Activated gamma-delta T cell treated with anti-CD3 and anti-CD28 coated beads, Interleukin-2, amount 50 U/mL, for 16 hours (primary cell): ENCODE measurements at places on chromosomes 5 and 9.

DNA sequence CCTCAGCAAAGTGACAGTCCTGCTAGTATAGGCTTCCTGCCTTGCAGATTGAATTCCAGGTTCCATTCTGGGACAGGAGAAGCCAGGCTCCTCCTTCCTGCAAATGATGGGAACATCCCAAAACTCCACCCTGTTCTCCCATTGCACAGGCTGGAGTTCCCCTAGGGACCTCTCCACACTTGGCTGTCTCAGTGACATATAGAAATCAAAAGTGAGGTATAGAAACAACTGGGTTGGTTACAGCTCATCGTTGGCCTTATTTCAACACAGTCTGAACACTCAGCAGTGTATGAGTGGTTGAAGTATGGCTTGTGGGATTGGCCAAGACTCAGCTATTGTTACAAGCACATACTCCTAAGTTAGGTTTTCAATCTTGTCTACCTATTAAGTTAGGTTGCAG, 157.8 kb upstream of the FTMT start:
- DNase-seq: no peak

- no peak for DNase-seq
These were observed 136.2 kb downstream of the LIFR start for GRCh38 chr5:38420246-38420645.

- DNase-seq: no peak
These were observed 51.1 kb downstream of the SPEF2 start for GRCh38 chr5:35668794-35669193.

DNA sequence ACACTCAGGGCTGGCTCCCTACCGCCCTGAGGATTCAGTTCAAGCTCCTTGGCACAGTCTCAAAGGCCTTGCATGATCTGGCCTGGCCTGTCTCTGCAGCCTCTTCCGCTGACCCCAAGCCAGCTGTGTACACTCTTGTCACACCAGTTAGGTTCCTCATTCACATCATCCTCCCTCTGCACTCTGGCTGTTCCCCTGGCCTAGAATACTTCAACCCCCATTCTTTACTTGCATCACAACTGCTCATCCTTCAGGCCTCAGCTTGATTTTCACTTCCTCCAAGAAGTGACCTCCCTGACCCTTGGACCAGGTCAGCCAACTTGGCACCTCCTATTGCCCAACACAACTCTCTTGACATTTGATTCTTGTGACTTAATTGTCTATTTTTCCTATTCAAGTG, 18.9 kb upstream of the PFDN1 start:
- DNase-seq: no peak

DNA sequence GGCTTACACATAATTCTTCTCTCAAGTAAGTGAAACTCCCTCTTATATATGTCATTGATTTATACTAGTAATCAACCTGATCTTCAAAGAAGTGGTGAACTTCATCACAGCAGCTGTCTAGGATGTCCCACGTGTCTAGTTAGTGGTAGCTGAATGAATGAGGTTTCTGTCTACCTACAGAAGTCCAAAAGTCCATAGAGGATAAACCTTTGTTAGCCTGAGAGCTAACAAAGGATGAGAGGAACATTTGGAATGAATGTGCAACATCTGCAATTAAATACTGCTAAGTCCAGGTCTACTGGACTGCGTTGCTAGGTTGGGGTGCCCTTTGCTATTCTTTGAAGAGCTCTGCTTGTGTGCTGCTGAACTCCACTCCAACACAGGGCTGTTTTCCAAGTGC, 213.8 kb upstream of the DAP start:
- no peak for DNase-seq

GRCh38 chr9:7320139-7320538, 479.4 kb downstream of the DMAC1 start:
- no peak for DNase-seq

GRCh38 chr5:22643356-22643755, 209.8 kb downstream of the CDH12 start:
- DNase-seq: no peak

DNA sequence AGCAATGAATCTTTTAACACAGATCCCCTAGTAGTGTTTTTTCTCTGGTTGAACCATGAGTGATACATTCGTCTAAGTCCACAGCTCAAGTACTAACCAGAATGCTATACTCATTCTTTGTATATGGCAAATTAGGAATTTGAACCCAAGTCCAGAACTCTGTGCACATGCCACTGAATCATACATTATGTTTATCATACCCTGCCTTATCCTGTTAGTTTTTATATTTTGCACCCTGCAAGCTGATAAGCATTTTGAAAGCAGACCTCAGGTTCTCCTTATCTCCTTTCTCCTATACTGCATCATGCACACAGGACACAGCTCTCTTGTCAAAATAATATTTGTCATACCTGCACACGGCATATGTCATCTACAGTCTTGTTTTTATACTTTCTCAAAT, 54.6 kb upstream of the ELL2 start:
- no peak for DNase-seq

- no peak for DNase-seq
These were observed 30.7 kb downstream of the RAI14 start for GRCh38 chr5:34686762-34687268.

DNA sequence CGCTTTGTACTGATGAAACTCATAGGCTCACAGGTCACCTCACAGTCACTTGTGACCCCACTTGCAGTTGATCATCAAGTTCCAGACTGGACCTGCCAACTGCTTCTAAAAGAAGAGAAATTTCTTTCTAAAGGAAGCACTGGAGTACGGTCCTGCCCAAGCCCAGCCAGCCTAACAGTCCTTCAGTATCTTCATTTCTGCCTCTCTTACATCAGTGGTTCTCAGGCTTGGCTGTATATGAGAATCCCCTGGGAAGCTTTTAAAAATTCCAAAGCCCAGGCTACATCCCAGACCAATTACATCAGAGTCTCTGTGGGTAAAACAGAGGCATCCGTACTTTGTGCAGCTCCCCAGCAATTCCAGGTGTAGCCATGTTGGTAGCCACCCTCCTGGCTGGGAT, 282.1 kb downstream of the NFIB start:
- no peak for DNase-seq

DNA sequence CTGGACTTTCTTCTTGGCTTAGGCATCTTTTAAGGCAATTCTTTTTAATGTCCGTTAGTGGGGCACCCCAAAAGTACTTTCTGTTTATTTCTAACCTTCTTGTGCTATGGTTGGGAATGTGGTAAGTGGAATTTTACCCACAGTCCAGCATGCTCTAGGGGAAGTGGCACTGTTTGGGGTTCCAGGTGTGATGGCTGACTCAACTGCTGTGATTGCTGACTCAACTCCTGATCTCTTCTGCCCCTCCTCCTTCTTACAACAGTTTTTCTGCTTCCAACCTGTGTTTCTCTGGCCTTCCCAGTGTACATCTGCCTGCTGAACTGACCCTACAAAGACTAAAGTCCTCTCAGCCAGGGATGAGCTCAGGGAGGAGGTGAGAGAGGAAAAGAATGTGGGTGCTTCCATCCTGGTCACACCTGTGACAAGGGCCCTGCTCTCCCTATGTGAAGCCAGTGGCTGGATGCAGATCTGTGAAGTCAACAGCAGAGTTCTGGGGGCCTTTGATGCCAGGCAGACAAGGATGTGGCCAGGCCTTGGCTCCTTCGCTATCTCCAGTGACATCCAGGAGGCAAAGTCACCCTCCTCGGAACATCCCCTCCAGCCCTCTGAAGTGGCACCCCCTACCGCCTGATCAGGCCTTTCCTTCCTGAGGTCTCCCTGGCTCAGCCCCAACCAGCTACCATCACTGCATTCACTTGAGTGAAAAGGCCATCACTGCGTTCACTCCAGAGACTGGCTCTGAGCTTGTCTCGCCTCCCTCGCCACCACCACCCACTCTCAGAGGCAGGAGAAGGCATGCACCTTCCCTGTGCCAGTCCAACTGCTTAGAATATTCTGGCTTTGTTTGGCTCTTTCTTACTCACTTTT, 72.2 kb downstream of the C5orf15 start:
- no peak for DNase-seq

- no peak for DNase-seq
These were observed 24.4 kb upstream of the GAS1 start for GRCh38 chr9:86971742-86972141.

GRCh38 chr9:95766906-95767305, 108.6 kb upstream of the ERCC6L2 start:
- no peak for DNase-seq

DNA sequence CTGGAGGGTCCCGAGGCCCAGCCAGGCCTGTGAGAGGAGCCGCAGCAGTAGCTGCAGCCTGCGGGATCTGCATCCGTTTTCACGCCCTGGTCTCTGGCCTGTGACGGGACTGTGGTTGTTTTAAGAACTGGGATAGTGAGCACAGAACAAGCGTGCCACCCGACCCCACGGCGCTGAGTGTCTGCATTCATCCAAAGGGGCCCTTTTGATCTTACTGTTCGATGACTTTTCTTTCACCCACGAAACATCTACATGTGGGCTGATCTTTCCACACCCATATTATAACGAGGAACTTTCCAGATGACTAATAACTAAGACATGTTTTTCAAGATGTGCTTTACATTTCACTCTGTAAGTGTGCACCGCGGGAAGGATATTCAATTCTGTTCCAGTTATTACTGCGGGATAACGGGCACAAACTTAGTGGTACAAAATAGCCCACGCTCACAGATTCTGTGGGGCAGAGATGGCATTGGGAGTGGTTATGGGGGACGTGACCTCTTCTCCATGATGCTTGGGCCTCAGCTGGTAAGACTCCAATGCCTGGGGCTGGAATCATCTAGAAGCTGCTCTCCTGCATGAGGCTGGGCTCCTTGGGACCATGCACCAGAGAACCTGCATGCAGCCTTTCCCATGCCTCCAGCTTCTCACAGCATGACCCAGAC, 165.0 kb downstream of the SYK start:
- DNase-seq: no peak

DNA sequence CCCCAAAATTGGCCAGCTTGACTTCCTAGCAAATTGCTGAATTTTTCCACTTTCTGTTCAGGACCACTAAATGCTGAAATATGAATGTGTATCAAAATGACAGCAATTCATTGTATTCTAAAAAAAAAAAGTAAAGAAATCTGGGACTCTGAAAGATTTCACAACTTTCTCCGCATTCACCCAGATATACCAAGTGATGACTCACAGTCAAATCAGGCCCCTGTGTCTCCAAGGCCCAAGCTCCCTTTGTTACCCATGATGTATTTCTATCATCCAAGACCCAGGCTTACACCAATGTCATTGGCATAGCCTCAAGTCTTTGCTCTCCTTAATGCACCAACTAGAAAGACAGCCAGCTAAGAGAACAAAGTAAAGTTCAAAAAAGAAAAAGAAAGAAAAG, 493.9 kb downstream of the NTRK2 start:
- DNase-seq: no peak

GRCh38 chr5:74919487-74919886, 53.3 kb upstream of the FAM169A start:
- DNase-seq: no peak

GRCh38 chr5:179089502-179089901, 29.3 kb downstream of the ZNF354C start:
- no peak for DNase-seq

GRCh38 chr5:124061068-124061430, 549.1 kb downstream of the CSNK1G3 start:
- no peak for DNase-seq

- no peak for DNase-seq
These were observed 45.1 kb upstream of the SUB1 start for GRCh38 chr5:32539981-32540845.

DNA sequence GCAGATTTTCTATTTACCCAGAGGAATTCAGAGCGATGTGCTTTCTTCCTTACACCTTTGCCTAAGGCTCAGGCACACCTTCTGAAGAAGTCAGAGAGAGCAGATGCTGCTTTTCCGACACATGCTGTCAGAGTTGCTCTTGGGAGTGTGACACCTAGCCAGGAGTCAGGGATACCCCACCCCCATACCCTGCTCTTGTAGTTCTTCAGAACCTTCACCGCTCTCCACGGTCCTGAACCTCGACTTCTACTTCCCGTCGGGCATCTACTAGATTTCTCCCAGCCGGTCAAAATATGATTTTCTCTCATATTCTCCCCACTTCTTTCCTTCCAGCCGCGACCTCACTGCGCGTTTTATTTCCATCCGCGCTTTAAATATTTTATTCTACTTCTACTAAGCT, 1.7 kb downstream of the GRIN3A start:
- DNase-seq: no peak

DNA sequence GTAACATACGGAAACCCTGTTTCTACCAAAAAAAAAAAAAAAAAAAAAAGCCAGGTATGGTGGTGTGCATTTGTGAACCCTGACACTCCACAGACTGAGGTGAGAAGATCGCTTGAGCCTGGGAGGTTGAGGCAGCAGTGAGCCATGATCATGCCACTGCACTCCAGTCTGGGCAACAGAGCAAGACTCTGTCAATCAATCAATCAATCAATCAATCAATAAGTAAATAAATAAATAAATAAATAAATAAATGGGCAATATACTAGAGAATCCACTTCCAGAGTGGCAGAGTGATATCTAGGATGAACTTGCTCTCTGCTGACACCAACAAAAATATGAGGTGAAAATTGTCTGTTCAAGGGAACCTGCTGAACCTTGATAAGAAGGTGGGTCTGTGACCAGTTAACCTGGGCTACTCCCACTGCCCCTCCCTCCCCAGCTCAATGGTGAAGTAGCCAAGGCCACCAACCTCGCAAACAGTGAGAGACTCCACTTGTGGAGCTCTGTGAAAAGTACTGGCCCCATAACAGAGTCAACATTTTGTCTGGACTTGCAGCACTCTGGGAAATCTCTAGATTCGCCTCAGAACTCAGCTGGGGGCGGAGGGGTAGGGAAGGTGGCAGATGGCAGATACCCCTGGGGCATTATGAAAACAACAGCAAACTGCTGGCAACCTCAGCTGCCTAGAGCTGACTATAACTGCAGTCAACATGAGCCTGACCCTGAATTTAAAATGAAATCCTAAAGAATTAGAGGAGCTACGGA, 163.7 kb downstream of the ROR2 start:
- DNase-seq: no peak

- no peak for DNase-seq
These were observed 171.9 kb upstream of the RASA1 start for GRCh38 chr5:87095787-87096186.

DNA sequence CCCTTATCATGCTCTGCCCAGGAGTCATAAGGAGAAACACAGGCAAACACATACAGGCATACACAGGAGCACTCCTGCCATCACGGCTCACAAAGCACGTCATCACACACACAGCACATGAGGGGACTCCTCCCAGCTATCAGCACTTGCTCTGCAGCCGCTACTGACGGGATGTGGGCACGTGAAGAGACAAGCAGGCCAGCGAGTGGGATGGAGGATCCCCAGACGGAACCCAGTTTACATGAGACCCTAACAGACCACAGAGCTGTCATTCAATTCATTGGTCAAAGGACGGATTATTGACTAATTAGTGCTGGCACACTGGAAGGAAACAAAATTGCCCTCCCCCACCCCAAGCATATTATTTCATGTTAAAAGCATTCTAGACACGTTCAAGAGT, 53.6 kb downstream of the SEMA4D start:
- peak; percentile 54 for DNase-seq

- DNase-seq: no peak
These were observed 398.0 kb downstream of the ADGRV1 start for GRCh38 chr5:90956511-90957097.

DNA sequence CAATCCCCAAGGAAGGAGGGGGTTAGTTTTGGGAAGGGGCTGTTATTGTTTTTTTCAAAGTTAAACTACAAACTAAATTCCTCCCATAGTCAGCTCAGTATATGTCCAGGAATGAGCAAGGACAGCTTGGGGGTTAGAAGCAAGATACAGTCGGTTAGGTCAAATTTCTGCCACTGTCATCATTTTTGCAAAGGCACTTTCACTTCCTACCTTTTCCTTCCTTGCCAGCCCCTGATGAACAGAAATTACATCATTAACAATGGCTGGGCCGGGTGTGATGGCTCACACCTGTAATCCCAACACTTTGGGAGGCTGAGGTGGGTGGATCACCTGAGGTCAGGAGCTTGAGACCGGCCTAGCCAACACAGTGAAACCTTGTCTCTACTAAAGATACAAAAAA, 51.5 kb upstream of the HRH2 start:
- no peak for DNase-seq
